ENCODE measurements at places on chromosomes 6 and 20.

DNA sequence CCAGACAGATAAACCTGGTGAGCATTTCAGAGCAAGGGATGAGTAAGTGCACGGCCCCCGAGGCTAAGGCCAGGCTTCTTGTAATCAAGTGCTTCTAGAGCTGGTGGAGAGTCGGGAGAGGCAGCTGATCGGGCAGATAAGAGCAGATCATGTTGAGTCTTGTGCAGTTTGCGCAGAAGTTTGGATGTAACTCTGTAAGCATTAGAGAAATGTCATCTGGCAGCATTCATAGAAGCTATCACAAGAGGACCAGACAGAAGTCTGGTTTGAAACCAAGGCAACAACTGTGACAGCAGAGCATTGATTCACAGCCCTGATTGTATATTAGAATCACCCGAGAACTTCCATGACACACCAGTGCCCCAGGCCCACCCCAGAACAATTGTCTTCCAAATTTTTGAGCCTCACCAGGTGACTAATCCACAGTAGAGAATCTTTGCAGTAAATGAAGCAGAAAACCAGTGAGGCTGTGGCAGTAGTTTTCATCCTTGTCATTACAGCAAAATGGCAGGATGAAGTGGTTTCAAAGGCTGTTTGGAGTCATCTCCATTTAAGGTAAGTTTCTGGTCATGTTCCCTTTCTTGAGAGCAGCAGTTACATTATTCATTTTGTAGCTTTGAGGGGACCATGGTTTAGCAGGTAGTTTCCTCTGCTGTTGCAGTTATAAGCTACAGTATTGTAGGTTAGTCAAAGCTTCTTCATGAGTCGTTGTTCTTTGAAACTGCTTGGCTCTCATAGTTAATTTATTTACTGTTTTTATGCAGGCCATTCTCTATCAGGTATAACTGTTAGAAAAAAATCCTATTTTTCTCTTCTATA, 84.1 kb downstream of the RNF217 start:
- DNase-seq: no peak

DNA sequence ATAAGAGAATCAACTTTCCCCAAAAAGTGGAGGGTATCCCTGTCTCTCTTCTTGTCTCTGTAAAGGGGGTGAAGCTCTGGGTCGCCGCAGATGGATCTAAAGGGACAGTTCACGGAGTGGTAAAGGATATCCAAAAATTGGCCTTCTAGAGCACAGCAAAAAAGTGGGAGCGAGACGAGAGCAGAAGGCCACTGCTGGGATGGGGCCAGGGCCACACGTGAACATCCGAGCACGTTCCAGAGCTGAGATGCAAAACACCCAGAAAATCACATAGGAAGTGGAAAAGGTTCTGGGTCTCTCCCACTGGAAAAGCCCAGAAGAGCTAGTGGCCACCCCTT, 837 bp downstream of the TRAM2 start:
- no peak for DNase-seq

DNA sequence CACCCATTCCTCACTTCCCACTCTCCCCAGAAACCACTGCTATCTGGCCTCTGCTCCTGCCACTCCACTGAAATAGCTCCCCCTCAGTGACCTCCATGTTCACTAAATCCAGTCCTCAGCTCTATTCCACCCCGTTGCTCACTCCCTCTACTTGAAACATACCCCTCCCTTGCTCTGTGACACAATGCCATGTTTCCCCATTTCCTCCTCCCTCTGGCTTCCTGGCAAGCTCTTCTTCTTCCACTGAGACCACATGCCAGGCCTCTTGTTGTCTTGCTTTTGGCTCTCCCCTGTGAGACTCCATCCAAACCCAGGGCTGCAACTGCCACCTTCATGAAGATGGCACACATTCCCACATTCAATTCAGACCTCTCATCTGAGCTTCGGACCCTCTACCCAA, 13.9 kb downstream of the TMEM151B start:
- DNase-seq: no peak

DNA sequence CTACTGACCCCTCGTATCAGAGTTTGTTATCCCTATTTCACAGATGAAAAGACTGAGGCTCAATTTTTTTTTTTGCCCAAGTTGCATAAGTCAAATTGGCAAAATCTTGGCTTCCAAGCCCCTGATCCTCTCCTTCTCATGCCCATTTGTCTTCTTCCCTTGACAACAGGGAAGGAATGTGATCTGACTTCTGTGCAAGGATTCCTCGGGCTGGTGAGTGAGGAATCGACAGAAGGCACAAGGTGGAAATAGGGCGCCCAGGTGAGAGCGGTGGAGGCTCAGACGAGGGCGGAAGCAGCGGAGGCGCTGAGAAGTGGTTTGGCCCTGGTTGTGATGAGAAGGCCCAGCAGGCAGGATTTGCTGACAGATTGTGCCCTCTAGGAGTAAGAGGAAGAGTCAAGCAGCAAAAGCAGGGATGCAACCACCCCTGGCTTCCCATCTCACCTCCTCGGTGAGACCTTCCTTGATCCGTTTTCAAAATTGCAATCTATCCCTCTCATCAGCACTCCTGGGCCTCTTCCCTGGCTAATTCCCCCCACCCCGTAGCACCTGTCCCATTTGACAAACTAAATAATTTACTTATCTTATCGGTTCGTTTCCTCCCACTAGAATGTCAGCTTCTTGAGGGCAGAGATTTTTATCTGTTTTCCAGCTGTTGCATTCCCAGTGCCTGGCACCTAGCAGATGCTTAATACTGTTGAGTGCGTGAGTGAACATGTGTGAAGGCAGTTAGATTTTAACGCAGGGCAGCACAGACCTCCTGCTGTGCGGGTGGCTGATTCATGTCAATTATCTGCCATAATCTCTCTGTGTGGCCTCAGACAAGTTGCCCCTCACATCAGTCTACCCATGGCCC, 3.7 kb upstream of the SIRPA start:
- no peak for DNase-seq

GRCh38 chr6:119142637-119143036, 64.2 kb upstream of the FAM184A start:
- DNase-seq: no peak

All from kidney (tissue), 22 donors.